Tibial nerve (tissue), 4 donors: ENCODE measurements at places on chromosomes 16 and 17. TPM values are rescaled to one million over a fixed set of nuclear protein-coding genes. Genes with fewer than 3 reads are reported as not detected.
A peak's percentile ranks its signal among the peaks of the same experiment; 100 is the strongest.

- no peak overlapping the region for H3K4me3 ChIP-seq
- no peaks in the 10 kb centered on the region for H3K4me1 ChIP-seq
- DNase-seq, result peak; percentile 38
- no peaks in the 10 kb centered on the region for H3K27me3 ChIP-seq
Measured at GRCh38 chr17:49290690-49291359, 60.2 kb upstream of the PHOSPHO1 start.

DNA sequence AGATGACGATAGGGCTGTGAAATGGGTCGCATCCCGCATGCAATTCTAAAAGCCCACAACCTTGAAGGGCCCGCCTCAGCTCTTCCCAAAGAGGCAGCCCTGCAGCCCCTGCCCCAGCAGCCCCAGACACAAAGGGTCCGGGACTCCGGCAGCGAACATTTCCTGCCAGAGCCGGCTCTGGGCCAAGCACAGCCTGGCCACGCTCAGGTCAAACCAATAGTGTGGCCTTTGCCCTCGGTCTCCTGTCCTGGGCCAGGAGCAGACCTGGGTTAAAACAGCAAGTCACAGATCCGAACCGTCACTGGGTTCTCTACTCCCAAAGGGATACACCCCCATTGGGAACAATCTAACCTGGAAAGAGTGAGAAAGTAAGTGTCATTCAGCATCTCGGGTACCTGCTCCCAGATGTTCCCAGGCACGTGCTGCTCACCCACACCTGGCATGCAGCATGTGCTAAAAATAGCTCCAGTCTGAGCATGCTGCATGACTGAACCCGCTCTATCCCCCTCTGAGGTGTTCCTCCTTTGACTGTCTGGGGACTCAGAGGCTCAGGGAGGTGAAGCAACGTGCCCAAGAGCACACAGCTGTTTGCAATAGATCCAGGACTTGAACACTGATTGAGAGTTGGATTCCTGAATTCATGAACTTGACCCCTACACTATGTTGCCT, 22.2 kb upstream of the ATP2A3 start:
- DNase-seq, result no peak
- no peak overlapping the region for H3K27ac ChIP-seq
- no peaks in the 10 kb centered on the region for H3K4me1 ChIP-seq
- no peaks in the 10 kb centered on the region for H3K36me3 ChIP-seq
- no peak overlapping the region for H3K4me3 ChIP-seq

- no peak overlapping the region for H3K4me3 ChIP-seq
- no peak for DNase-seq
- no peaks in the 10 kb centered on the region for H3K36me3 ChIP-seq
- no peak overlapping the region for H3K27ac ChIP-seq
Measured at GRCh38 chr17:9672266-9672665, 26.9 kb downstream of the USP43 start.

DNA sequence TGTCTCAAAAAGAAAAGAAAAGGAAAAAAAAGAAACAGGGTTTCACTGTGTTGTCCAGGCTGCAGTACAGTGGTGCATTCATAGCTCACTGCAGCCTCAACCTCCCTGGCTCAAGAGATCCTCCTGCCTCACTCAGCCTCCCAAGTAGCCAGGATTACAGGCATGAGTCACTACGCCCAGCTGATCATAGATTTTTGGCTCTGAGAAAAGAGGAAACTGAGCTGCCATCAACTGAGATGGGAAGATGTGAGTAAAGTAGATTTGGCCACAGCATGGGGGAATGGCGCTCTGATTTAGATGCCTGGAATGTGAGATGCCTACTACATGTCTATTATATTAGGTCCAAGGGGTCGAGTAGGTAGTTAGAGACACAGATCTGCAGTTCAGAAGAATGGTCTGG, 5.9 kb upstream of the NAGS start:
- no peak for DNase-seq
- no peak overlapping the region for H3K27ac ChIP-seq
- no peak overlapping the region for H3K4me3 ChIP-seq

GRCh38 chr16:89326721-89327120, 109.2 kb downstream of the ZNF778 start:
- H3K36me3 ChIP-seq, result no peaks in the 10 kb centered on the region
- peaks cover 95% of the 10 kb centered on the region for H3K4me1 ChIP-seq
- DNase-seq, result no peak
- peak overlapping the region; percentile 75 for H3K27ac ChIP-seq

- no peaks in the 10 kb centered on the region for H3K27me3 ChIP-seq
- no peak overlapping the region for H3K4me3 ChIP-seq
- H3K27ac ChIP-seq, result no peak overlapping the region
- DNase-seq, result no peak
- H3K4me1 ChIP-seq, result peaks cover 11% of the 10 kb centered on the region
Measured at GRCh38 chr16:88014252-88014781, 63.1 kb downstream of the BANP start.

DNA sequence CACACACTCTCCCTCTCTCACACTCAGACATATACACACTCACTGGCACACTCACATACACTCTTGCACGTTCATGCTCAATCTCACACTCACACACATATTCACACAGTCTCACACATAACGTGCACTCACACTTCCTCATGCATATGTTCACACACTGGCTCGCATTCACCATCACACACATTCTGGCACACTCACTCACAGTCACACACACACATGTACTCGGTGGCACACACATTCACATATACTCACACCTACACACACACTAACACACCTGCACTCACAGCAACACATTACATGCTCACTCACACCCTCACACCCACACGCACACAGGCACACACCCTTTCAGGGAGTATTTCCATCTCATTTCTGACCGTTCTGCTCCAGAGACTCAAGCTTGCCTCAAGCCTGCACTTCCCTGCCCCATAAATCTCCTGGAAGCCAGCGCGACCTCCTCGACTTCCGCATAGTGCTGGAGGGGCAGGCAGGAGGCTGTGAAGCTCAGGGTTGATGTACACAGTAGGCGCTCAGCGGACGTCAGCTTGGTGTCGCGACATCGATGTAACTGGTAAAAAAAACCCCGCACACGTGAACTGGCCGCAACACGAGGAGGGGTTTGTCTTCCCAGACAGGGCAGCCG, 66.7 kb upstream of the FOXF1 start:
- no peaks in the 10 kb centered on the region for H3K36me3 ChIP-seq
- H3K27me3 ChIP-seq, result peaks cover 38% of the 10 kb centered on the region
- H3K4me1 ChIP-seq, result peaks cover 6% of the 10 kb centered on the region
- no peak for DNase-seq

DNA sequence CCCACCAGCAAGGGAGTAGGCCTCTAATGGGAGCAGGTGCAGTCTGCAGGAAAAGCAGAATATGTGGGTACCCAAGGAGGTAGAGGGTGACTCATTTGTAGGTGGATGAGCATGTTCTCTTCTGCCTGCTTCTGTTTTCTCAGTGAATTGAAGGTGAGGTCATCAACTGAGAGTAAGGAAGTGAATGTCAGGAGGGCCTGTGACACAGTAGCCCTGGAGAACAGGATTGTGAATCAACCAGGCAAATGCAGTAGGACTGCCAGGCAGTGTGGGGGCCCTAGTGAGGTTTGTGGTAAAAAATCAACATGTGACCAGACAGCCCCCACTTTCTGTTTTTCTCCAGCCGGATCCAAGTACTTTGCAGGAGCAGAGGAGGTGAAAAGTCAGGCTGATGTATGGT, 150.5 kb upstream of the SOX9 start:
- DNase-seq, result no peak
- peaks cover 5% of the 10 kb centered on the region for H3K4me1 ChIP-seq
- H3K27ac ChIP-seq, result no peak overlapping the region
- no peaks in the 10 kb centered on the region for H3K36me3 ChIP-seq
- no peak overlapping the region for H3K4me3 ChIP-seq

- H3K27me3 ChIP-seq, result no peaks in the 10 kb centered on the region
- no peaks in the 10 kb centered on the region for H3K4me1 ChIP-seq
- DNase-seq, result no peak
- H3K27ac ChIP-seq, result no peak overlapping the region
- H3K36me3 ChIP-seq, result no peaks in the 10 kb centered on the region
- H3K4me3 ChIP-seq, result no peak overlapping the region
Measured at GRCh38 chr16:46808997-46809396, 22.0 kb downstream of the C16orf87 start.

GRCh38 chr17:9402590-9403199, 172.9 kb downstream of the STX8 start:
- no peak overlapping the region for H3K4me3 ChIP-seq
- DNase-seq, result no peak

GRCh38 chr17:49630113-49630900, 47.6 kb downstream of the SPOP start:
- DNase-seq, result no peak
- peaks cover 39% of the 10 kb centered on the region for H3K4me1 ChIP-seq
- no peak overlapping the region for H3K27ac ChIP-seq

DNA sequence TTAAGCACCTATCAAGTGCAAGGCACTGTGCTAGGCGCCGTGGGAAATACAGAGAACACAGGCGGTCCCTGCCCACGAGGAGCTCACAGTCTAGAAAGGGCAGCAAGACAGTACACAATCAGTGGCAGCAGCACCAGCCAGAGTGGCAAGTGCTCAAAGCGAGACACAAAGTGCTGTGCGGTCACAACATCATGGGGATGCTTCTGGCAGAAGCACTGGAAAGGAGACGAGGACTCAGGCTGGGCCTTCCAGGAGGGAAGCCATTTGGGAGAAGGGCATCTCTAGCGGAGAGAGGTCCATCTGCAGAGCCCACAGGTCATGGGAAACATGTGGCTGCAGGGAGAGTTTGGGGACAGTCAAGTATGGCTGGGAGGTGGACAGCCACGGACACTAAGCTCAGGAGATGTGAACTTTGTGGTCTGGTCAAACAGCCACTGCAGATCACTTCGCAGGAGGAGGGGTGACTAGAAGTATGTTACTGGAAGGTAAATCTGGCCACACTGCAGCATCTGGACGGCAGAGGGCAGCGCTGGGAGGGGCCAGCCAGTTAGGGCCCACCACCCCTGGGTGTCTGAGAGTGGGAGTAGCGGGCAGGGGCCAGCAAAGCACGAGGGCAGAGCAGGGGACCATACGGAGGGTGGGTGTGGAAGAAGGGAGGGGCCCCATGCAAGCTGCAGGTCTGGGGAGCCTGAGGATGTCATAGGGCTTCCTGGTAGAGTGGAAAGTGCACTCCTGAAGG, 71.1 kb downstream of the N4BP1 start:
- no peak for DNase-seq
- no peaks in the 10 kb centered on the region for H3K27me3 ChIP-seq
- H3K4me1 ChIP-seq, result peaks cover 3% of the 10 kb centered on the region
- peak overlapping the region; percentile 83 for H3K27ac ChIP-seq

DNA sequence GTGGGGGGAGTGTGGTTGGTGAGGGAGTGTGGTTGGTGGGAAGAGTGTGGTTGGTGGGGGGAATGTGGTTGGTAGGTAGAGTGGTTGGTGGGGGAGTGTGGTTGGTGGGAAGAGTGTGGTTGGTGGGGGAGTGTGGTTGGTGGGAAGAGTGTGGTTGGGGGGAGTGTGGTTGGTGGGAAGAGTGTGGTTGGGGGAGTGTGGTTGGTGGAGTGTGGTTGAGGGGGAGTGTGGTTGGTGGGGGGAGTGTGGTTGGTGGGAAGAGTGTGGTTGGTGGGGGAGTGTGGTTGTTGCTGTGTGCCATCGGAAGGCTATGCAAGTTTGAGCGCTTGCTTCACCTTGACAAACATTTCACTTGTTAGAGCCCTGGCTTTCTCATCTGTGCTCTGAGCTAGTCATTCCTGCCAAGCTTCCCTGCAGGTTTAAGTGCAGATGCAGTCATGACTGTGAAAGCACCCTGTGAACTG, 20.1 kb downstream of the MINK1 start:
- H3K27me3 ChIP-seq, result no peaks in the 10 kb centered on the region
- H3K27ac ChIP-seq, result no peak overlapping the region
- no peaks in the 10 kb centered on the region for H3K4me1 ChIP-seq

Gene TBC1D3G
- not detected for total RNA-seq

Gene HIC1
- 42.0 TPM for total RNA-seq

Gene RASL10B
- 24.6 TPM for total RNA-seq

Gene TBC1D3
- total RNA-seq, result not detected

Gene ESRP2
- 0.42 TPM for total RNA-seq
